HAP-1 (cell line): ENCODE measurements at places on chromosomes 3 and 15.

DNA sequence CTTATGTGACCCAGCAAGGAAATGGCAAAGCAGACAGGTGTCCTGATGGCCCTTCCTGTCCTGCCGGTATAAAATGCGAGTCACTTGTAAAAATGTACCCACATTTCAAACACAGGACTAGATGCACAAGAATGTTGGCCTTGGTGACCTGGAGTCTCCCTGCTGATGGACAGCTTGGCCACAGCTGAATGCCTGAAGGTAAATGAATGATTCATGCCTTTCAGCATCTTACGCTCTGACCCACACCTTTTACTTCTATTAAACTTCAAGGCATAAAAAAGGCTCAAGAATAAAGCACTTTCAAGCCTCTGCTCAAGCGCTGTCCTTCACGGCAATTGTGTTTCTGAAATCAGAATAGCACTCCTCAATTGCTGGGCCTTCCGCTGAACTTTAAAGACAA lies 228.0 kb upstream of the SLCO3A1 start:
- no peak for DNase-seq

DNA sequence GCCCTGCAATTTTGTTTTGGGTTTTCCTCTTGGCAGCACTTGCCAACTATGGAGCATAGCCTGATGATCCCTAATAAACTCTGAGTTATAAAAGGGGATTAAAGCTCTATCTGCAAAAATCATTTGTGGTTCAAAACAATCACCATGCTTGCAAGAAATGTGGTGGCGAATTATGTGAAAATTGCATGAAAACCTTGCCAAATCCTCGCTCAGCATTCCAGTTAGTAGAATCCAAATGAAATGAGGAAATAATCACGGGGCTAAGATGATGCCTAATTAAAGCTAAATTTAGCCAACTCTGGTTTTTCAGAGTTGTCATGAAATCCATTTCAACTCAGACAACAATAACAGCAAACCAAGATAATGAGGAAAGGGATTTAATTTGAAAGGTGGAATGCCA lies 73.0 kb upstream of the PROK2 start:
- DNase-seq: no peak

DNA sequence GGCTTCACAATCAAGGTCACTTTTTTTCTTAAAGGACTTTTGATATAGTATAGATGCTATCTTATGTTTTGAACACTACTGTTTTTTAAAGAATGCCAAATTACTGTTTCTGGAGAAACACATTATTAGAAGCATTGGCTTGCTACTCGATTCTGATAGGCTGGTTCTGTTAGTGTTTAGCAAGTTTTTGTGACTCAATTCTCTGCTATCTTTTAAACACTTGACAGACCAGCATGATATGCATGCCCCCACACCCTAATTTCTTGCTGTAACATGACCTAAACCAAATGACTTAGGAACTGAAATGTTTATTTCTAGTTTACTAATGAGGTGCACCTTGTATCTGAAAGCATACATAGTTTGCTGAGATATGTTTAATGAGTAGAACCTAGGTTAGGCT lies 5.5 kb upstream of the IL20RB start:
- DNase-seq: no peak

DNA sequence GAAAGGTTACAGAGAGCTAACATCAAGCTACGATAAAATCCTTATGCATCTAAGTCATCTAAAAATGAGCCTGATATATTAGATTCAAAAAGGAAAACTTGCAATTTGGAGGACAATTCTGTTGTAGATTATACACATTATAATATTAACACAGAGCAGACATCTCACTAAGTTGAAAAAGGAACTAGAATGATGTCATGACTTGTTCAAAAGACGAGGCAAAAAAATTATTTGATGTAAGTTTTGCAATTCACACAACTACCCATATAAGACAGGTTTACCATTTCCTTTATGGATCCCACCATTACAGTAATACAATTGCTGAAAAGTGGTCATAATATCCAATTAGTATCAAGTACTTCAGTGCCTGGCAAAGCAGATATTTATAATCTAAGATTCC lies 15.9 kb downstream of the SATB1 start:
- no peak for DNase-seq

DNA sequence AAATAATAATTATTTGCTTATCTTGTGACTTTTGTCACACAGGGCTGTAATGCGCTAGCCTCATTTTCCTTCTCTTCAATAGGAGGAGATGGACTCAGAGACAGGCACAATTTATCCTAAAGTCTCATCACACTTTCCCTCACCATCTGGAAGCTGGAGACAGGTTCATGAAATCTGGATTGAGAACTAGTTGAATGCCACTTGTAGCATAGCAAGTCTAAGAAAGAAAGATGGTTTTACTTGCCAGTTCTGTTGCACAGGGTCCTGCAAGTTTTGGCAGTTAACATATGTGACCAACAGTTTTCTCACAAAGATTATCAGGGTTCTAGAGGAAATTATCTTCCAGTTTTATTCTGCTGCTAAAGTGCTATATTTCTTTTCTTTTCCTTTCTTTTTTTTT lies 9.0 kb upstream of the ZSCAN2 start:
- no peak for DNase-seq

- DNase-seq: peak; percentile 38
Measured at GRCh38 chr15:88990185-88990679, 77.1 kb upstream of the MFGE8 start.

GRCh38 chr3:20741381-20741780 lies 555.4 kb upstream of the SGO1 start:
- DNase-seq: no peak

GRCh38 chr15:92906563-92907081 lies 6.5 kb downstream of the CHD2 start:
- no peak for DNase-seq

GRCh38 chr3:145959457-145960088 lies 201.4 kb downstream of the PLOD2 start:
- no peak for DNase-seq

DNA sequence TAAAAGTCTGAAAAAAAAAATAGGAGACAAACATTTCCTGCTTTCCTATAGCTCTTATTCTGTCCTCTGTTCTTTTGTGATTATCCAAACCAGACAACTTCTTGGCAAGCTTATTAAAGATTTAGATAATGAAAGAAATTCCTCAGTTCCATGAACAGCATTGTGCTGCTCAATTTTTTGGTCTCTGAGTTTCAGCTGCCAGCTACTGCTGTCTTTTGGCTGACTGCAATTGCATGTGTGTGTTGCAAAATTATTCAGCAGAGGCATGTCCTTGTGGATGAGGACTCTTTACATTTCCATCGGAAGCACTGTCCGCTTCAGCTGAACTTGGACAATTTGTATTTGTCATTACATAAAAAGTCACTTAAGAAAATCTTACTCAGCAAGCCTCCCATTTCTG lies 397.3 kb upstream of the RASGRP1 start:
- no peak for DNase-seq

DNA sequence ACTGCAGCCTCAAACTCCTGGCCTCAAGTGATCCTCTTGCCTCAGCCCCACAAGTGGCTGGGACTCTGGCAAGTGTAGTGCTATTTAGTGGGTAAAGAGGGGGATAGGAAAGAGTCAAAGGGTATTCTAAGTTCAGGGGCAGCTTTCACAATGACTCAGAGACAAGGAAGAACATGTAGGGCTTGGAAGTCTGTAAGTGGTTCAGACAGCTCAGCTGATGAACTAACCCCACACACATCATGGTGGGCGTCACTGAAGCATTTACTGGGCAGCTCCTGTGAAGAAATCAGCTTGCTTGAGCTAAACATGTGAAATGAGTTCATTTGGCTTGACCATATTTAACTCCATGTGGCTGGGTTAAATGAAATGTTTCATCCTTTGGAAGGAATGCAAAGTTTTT lies 34.6 kb upstream of the THSD4 start:
- DNase-seq: no peak

GRCh38 chr3:17313746-17314145 lies 428.7 kb downstream of the TBC1D5 start:
- no peak for DNase-seq

DNA sequence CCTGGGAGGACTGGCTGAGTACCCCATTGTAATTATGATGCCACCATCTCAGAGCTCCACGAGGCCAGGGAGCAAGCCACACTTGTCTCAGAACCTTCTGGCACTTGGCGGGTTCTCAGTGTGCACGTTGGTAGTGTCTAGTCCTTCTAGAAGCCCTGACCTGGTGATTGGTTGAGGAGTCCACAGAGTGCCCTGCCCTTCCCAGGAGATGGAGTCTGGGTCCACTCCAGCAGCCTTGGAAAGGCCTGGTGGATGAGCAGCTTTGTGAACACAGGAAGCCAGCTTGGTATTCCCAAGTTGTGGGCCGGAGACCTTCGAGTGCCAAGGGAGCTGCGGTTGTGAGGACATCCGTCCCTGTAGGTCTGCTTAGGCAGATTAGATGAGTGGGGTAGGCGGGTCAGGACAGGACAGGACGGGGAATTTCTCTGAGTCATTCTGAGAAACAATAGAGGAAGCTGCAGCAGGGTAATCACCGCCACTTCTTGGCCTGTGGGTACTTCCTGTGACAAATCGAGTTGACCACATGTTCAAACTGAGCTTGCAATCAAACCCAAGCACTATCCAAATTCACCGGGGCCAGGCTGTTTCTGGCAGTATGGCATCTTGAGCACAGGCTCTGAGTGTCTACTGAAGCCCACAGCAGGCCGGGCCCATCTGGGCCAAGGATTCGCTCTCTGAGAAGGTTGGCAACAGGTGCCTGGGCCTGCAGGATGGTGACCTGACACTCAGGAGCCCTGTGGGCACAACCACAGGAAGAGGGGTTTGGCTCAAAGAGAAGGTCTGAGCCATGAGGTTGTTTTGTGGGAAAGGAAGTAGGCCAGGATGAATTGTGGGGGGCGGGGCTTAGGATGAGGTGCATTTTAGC lies 71.5 kb upstream of the PLXNA1 start:
- no peak for DNase-seq
